ENCODE measurements at places on chromosomes 5 and 9. TPM values are rescaled to one million over a fixed set of nuclear protein-coding genes. Genes with fewer than 3 reads are reported as not detected.

LIFR gene
- total RNA-seq = 1.7 TPM

KCNIP1 gene
- not detected for total RNA-seq

ELOVL7 gene
- 1.00 TPM for total RNA-seq

CTSV gene
- 3.6 TPM for total RNA-seq

NDUFS4 gene
- total RNA-seq = 54.7 TPM

RNF44 gene
- total RNA-seq = 4.3 TPM

SLC36A2 gene
- not detected for total RNA-seq

BTNL3 gene
- not detected for total RNA-seq

ANKRD31 gene
- total RNA-seq = under 0.01 TPM

NXNL2 gene
- not detected for total RNA-seq

CERT1 gene
- total RNA-seq = 76.3 TPM

MXD3 gene
- 12.2 TPM for total RNA-seq

SARDH gene
- 13.0 TPM for total RNA-seq
